CD4-positive, alpha-beta T cell treated with Interleukin-17A for 4 hours (primary cell): ENCODE measurements at places on chromosomes 6 and 20.

DNA sequence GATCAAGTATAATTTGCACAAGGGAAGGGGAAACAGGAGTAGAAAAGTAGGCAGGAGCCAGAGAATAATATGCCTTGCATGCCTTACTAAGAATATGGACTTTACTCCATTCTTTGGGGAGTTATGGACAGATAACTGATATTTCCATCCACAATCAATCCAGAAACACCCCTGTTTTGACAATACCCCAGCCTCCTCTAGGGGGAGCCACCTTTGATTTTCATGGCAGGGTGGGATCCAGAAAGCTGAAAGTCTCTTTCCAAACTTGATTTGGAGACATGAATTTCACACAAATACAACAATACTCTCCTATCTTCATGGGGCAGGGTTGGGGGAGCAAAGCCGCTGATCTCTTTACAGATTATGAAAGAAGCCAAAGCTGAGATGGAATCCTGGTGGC, 404.1 kb downstream of the FOXA2 start:
- DNase-seq, result no peak

DNA sequence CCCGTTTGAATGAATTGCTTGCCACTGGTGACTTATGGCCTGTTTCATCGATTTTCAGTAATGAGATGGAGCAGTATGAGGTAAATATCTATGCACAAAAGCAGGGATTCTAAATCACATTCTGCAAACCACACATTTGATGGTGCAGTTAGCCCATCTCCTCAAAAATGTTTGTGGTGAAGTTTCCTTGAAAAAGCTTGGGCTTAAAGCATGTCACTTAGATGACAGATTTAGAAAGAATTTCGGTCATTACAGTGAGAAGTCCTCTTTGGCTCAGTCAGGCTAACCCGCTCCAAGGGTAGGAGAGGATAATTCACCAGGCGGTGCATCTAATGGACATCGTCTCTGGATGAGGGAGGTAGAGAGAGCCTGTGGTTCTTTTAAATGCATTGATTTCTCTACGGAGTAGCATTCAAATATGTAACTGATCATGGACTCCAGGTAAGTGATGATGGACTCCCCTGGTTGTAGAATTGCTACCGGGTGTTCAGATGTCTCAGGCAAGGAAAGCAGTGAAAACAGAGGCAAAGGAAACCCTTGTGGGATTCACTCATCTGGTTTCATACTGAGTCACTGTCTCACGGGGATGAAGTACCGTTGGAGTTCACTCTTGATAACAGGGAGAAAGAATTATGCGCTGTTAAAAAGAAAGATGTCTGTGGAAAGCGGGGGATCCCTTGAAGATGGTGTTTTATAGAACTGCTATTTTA, 65.3 kb downstream of the AIG1 start:
- no peak for DNase-seq

DNA sequence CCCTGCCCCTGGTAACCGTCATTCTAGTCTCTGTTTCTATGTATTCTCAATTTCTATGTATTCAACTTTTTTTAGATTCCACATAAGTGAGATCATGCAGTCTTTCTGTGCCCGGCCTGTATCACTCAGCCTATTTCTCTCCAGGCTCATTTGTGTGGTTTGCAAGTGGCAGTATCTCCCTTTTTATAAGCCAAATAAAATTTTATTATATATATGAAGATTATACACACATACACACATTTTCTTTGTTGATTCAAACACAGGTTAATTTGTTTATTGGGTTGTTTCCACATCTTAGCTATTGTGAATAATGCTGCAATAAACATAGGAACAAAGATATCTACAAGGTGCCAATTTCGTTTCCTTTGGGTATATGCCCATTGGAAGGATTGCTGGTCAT, 571.7 kb downstream of the DHX35 start:
- no peak for DNase-seq

DNA sequence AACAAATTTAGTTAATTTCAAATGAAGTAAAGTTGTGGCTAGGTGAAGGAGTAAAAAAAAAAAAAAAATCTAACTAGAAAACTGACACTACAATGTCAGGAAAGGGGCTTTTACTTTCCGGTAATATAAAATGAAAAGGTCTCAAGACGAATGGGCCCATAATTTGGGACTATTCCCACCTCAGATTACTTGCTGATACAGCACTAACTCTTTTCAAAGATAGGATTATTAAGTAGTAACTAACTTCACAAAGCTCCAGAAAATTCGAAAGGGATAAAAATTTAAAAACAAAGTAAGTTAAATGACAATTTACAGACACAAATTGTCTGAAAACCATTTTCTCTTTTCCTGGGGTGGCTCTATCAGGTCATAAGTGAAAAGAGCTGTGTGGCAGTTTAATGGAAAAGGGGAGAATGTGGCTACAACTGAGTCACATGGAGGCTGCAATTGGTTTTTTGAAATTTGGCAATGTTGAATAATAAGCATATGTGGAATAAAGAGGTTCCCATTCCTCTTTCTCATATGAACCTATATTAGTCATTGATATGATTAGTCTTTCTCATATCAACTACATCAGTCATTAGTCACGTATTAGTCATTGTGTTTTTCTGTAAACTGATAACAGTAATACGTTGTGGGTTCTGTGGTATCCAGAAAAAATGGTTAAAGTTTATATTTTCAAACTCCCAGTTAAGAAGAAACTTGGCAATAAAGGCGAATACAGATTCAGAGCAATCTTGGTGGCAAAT, 78.0 kb downstream of the RWDD2A start:
- DNase-seq, result no peak

- no peak for DNase-seq
Measured at GRCh38 chr20:4815628-4816027, 93.9 kb downstream of the PRND start.

GRCh38 chr6:15922510-15923250, 206.2 kb upstream of the MYLIP start:
- no peak for DNase-seq

DNA sequence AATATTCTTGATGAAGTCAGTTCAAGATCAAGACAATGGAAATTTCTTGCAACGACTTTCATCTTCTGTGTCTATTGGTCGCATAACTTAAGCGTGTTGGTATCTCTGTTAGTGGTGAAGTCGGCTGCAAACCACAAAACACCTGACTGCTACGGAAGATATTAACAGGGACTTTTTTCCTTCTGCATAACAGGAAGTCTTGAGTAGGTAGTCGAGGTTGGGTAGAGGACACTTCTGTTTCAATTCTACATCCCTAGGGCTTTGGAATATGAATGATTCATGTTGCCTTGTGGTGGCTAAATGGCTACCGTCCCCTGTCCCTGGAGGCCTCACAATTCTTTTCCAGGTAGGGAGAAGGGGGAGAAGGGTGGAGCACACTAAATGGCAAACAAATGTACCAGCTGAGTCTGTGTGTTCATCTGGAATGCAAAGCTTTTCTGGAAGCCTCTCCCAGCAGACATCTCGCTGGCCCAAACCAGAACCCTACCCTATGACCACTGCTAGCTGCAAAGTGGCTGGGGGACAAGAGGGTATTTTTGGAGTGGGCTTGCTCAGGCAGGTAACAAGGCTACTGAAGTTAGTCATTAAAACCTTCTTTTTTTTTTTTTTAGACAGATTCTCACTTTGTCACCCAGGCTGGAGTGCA, 34.6 kb upstream of the NKX2-2 start:
- peak; percentile 44 for DNase-seq

- DNase-seq, result peak; percentile 53
Measured at GRCh38 chr6:163415620-163416556, 1.4 kb downstream of the QKI start.

- no peak for DNase-seq
Measured at GRCh38 chr20:4763261-4763660, 41.6 kb downstream of the PRND start.

GRCh38 chr20:19815553-19815991, 57.5 kb downstream of the RIN2 start:
- no peak for DNase-seq

GRCh38 chr20:41009946-41010345, 18.7 kb upstream of the TOP1 start:
- DNase-seq, result no peak

DNA sequence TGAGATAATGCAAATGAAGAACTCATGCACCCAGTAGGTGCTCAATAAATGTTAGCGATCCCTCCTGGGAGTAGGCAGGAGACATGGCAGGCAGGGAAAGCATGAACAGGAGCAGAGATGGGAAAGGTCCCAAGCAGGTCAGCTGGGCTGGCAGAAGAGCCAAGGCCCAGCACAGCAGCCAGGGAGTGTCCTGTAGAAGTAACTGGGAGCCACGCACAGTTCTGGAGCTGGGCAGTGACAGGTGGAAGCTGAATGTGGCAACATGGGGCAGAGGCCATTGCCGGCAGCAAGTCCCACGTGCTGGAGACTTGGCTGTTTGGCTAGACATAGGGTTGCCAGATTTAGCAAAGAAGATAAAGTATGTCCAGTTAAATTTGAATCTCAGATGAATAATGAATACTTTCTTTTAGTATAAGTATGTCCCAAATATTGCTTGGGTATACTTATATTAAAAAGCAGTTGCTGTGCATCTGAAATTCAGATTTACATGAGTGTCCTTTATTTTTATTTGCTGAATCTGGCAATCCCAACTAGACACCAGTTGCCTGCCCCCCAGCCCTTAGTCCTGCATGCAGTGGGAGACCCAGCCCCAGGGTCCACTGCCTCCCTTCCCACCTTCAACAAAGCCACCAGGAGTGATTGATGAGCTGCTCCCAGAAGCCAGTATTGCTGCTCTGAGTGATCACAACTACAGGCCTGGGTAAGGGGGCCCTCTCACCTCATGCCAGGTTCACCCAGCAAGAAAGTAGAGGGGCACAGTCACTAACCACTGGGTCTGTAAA, 3.7 kb upstream of the LPIN3 start:
- no peak for DNase-seq

DNA sequence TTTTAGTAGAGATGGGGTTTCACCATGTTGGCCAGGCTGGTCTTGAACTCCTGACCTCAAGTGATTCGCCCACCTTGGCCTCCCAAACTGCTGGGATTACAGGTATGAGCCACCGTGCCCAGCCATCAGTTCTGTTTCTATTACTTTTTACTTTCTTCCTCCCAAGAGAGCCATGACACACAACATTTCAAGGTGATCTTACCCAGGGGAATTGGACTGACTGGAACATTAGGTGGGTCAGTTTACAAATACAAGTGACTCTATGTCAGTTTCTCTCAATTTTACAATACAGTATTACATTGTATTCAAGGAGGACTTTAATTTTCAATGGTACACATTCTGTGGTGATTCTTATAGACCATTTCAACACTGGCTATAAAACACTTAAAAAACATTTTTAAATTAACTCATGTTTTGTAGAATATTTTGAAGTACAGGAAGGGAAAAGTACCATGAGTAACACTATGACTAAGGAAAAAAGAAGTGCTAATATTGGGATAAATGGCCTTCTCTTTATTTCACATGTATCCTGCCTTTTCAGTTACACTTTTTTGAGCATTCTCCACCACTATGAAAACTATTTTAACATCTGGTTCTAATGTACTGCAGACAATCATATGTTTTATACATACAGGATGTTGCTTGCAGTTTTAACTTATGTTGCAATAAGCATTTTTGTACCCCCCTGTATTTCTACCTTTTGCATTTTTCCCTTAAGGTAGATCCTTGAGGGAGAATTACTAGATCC, 8.4 kb downstream of the TPBG start:
- DNase-seq, result no peak

GRCh38 chr6:167130712-167131684, 8.1 kb downstream of the CCR6 start:
- peak; percentile 38 for DNase-seq
